ENCODE measurements at places on chromosomes 4 and X.

GRCh38 chrX:9351126-9351525, 113.7 kb upstream of the TBL1X start:
- DNase-seq = no peak

GRCh38 chr4:113327494-113327893, 278.0 kb downstream of the ANK2 start:
- no peak for DNase-seq

- DNase-seq = no peak
These were observed 8.9 kb downstream of the WWC2 start for GRCh38 chr4:183107891-183108459.

GRCh38 chrX:77014377-77015372, 432.5 kb upstream of the FGF16 start:
- no peak for DNase-seq

DNA sequence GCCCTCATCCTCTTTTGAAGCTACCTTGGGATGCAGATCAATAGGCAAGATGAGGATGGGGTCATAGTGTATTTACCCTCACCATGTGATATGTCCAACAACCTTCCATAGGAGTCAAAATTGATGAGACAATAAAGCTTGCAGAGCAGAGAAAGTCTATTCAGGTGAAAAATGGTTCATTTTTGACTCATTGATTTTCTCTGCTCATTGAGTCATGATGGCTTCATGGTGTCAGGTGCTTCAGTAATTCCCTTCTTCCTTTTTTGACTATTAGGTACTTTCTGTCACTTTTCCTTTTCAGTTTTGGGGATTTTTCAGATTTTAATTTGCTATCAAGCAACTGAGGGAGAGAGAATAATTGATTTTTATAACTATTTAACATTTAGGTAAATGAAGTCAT, 55.9 kb upstream of the IL2 start:
- DNase-seq = no peak

DNA sequence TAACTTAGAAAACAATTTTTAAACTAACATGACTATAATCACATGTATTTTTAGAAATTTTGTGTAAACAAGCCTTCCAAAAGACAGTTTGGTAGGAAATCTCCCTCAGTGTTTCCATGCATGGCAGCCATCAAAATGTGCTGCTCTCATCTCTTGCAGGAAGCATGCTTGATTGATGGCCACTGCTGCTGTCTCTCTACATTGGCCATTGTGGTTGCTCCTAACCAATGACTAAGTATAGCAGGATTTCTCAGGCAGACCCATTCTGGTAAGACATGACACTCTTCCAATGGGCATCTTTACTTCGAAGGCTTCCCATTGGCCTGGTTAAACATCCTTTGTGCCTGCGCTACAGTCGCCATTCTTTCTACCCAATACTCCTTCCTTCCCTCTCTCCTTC, 78.9 kb upstream of the GUCY1A1 start:
- DNase-seq = no peak

GRCh38 chr4:80005863-80006262, 67.2 kb downstream of the ANTXR2 start:
- DNase-seq = no peak

DNA sequence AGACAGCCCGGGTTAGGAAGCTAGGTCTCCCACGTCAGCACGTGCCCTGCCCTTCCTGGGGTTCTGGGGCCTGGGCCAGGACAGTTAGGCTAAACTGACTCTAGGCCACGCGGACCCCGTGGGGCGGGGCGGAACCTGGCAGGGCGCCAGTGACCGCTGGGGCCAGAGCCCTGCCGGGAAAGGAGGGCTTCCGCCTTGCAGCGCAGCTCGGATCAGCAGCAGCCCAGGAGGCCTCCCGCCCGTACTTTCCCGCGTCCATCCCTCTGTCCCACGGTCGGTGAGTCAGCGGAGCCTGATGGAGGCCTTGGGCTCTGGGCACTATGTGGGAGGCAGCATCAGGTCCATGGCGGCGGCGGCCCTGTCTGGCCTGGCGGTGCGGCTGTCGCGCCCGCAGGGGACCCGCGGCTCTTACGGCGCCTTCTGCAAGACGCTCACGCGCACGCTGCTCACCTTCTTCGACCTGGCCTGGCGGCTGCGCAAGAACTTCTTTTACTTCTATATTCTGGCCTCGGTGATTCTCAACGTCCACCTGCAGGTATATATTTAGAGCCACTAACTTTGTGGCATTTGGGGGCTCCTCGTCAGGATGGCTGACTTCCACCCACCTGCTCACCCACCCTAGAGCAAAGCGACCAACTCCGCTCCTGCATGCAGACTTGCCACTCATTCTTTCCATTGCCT, at the start of gene SMIM10:
Gene SMIM10, plus strand, starts transcription at position 191 of the 681 bp plus-strand sequence. Its CDS starts 105 bp downstream, at position 296.
- DNase-seq = no peak

GRCh38 chr4:76194325-76194724, 19.3 kb downstream of the SCARB2 start:
- no peak for DNase-seq

- no peak for DNase-seq
These were observed 113.8 kb upstream of the NKX1-1 start for GRCh38 chr4:1519787-1520661.

GRCh38 chrX:79259073-79259689, 108.0 kb downstream of the ITM2A start:
- DNase-seq = peak; percentile 48

DNA sequence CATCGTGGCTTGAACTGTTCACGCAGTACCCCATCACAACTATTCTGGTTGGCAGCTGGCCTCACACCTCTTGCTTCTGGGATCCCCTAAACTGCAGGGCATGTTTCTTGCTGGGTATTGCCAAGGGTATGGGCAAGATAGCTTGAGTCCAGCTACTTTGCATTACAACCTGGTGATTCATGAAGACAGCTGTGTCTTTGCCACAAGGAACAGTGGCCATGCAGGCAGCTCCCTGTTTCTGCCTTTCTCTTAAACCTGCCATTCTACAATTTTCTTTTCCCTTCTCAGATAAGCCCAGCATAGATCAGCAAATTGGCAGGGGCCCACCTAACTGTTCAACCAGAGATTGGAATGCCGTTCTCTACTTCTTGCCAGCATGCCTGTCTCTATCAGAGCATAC, 42.8 kb downstream of the TENM3 start:
- no peak for DNase-seq

DNA sequence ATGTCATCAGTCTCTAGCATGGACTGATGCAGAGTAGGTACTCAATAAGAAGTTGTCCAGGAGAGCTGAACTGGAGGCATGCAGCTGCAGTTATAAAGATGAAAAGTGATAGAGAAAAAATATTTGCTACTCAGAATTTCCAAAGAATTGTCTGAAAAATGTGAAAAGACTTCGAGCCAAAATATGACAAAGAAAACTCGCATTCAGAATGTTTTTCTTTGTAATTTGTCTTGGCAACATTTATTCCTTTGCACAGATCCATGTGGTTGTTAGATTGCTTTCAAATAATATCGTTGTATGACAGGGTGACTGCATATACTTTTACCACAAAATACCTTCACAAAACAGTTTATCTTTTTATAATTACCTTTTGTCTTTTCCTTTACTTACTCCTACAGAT, 128.0 kb upstream of the SLC4A4 start:
- DNase-seq = no peak

GRCh38 chr4:25638806-25639205, 16.8 kb upstream of the SLC34A2 start:
- no peak for DNase-seq

DNA sequence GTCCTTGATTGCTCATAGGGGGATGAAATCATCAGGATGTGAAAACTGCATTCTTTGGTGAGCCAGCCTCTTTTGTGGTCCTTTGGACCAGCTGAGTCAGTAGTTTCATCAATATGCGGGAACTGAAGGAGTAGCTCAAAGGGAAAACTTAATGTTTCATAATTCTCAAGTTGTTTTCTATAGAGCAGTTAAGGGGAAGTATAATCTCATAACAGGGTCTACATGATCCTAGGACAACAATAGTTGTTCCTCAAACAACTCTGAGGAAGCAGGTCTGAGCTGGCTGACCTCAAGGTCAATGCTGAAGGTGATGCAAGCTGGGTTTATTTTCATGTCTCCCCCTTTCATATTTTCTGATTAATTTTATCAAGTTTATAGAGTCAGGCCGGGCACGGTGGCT, 36.1 kb upstream of the IRF2 start:
- DNase-seq = no peak

GRCh38 chr4:127149086-127149485, 483.7 kb upstream of the INTU start:
- DNase-seq = no peak

DNA sequence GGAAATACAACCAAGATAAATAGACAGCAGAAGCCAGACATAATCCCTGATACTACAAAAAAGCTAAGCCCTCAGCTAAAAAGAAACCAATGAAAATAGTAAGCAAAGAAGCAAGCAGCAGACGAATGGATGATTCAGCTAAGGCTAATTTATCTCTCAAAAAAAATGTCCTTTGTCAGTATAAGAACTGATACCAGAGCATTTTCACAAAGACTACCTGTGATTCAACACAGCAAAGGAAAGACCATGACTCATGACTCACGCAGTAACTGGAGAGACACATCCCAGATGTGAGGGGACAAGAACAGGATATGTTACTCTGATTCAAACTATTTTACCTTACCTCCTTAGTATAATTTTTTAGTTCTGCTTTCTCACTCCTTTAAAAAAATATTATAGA, 22.7 kb upstream of the TMPRSS11F start:
- no peak for DNase-seq

- DNase-seq = no peak
These were observed 911.5 kb downstream of the GLUD2 start for GRCh38 chrX:121958886-121959285.

GRCh38 chr4:2243681-2244380, 1.9 kb upstream of the HAUS3 start:
- DNase-seq = no peak

GRCh38 chr4:139176302-139177048, 543 bp downstream of the ELF2 start:
- peak; percentile 42 for DNase-seq

DNA sequence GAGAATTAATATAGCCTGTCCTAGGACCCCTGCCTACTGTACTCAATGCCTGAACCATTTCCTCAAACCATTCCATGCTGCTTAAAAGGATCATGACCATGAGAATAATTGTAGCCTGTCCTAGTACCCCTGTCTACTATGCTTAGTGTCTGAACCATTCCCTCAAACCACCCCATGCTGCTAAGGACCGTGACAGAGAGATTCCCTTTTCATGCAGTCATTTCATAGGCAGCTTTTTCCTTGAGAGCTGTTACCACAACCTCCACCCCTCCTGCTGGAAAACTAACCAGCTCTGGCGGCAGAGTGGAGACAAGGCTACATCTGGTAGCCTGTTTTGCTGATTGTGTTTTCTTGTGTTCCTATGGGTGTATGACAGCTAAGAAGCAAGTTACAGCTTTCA, 174.9 kb upstream of the SMARCAD1 start:
- no peak for DNase-seq

GRCh38 chrX:134625315-134625718, 33.0 kb downstream of the PLAC1 start:
- DNase-seq = no peak

DNA sequence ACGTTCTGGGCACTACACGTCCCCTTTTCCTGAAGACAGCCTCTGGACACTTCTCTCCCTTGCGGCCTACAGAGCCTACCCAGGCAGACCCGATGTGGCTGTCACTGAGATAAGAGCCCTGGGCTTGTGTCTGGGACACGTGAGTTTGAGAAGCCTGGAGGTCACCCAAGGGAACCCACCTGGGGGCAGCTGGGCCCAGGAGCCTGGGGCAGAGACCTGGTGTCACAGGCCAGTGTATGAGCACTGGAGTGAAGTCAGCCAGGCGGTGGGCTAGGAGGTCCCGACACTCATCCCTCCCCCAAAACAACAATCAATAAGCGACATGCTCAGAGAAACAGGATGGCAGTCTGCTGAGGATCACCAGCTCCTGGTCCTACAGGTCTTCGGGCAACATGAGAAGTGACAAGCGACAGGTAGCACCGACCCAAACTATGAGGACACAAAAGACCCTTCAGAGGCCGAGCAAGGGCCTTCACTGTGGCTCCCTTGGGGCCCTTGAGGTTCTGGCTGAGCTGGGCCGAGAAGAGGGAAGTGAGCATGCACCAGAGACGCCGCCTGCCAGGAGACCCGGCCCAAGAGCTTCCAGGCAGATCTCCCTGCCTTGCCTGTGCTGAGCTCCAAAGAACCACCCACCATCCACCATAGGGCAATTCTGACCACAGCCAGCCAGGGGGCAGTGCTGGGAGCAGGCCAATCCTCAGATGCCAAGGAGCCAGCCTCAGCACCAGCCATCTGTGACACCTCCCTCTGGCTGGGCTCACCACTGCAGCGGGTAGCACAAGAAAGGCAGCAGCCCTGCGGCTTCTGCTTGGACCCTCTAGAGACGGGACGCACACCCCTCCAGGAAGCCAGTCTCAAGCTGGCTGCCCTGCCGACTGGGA, 11.0 kb upstream of the DUSP9 start:
- DNase-seq = no peak

- DNase-seq = no peak
These were observed 348.5 kb downstream of the OPHN1 start for GRCh38 chrX:68084765-68085164.

DNA sequence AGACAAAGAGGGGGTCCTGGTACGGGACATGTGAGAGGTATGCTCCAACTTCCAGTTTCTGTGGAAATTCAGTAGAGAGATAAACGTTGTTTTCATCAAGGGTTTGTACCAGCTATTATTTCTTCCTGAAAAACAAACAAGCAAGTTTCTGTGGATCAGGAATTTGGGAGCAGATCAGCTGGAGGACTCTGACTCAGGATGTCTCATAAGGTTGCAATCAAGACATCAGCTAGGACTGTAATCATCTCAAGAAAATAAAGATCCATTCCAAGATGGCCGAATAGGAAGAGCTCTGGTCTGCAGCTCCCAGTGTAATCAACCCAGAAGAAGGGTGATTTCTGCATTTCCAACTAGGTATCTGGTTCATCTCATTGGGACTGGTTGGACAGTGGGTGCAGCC, 23.5 kb upstream of the NFKB1 start:
- no peak for DNase-seq

DNA sequence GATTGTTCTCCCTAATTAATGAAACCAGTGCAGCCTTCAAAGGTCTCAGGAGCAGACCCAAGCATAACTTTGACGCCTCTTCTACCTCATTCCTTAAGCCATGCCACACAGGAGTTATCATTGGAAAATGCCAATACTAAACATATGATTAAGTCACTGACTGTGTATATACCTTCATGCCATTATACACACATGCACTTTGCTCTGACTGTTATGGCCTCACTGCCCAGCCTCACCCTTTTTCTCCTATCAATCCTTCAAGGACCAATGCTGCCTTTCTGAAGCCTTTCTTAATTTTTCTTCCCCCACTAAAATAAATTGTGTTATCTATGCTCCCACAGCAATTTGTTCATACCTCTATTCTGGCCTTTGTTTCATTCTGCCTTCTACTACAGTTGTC, 725.6 kb downstream of the RPA4 start:
- no peak for DNase-seq
